ENCODE measurements at places on chromosomes 12 and 14.

DNA sequence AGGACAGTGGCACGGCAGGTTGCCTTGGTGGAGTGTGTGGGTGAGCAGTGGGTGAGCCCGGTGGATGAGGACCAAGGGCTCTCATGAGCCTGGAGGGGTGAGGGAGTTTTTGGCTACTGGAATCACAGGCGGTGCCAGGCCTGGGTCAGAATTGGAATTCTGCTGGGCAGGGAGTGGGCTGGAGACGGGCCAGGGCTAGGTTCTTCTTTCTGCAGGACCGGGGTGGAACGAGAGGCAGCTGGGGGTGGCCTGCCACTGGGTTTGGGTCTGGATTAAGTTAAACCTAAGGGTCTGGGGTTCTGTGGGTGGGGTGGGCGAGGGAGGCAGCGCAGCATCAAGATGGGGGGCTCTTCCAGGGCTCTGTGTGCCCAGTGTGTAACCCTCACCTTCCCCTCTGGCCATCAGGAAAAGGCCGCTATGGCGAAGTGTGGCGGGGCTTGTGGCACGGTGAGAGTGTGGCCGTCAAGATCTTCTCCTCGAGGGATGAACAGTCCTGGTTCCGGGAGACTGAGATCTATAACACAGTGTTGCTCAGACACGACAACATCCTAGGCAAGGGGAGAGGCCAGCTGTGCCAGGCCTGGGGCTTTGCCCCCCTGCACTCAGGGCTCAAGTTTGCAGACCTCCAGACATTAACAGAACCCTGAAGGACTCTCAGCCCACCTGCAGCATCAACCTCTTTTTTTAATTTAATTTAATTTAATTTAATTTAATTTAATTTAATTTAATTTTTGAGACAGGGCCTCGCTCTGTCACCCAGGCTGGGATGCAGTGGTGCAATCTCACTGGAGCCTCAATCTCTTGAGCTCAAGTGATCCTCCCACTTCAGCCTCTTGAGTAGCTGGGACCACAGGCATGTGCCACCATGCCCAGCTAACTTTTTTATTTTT lies 7.0 kb downstream of the ACVRL1 start:
- no peak for DNase-seq

- DNase-seq: no peak
These were observed 1228.2 kb upstream of the TMEM132C start for GRCh38 chr12:127038761-127039160.

DNA sequence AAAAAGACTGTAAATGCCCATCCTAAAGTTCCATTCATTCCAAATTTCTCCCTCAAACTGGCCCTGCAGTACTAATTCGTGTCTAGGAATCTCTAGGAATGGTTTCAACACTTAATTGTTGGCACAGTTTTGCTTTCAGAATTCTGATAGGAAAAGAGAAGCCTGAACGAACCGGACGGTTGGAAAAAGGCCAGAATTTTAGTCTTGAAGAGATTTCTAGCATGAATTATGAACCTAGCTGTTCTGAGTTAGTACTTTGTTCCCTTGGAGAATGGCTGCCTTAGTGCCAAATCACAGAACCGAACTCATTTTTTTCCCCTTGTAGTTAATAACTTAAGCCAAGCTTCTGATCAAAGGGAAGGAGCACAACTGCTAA lies 262.6 kb downstream of the ADAMTS20 start:
- DNase-seq: no peak

DNA sequence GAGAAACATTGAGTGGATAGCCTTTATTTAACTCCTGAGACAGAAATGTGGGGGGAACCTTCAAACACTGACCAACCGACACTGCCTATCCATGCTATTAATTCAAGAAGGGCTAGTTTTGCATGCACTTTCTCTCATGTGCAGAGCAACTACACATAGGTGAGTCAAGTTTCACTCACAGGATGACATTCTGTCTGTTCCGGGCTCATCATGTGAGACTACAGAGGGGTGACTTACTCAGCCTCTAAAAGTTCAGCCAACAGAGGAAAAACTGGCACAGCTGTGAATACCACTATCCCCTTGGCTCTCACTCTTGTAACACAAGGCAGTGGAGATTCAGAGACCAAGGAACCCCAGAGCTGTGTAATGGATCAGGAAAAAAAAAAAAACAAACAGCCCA lies 13.3 kb downstream of the BEST3 start:
- no peak for DNase-seq

DNA sequence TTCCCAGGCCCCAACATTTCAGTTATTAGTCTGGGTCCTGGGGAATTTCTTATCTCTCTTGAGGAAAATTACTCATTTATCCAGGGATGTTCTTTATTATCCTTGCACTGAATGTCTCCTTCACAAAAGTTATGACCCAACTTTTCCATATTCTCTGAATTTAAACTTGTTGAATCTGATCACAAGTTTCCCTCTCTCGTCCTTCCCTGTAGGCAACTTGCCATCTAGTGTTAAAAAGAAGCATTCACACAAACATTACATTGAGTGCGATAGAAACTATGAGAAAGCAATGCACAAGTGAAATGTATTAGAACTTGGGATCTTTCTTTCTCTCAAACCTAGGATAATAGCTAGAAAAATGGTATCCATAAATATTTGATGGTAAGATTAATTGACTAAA lies 608.4 kb downstream of the FSCB start:
- DNase-seq: no peak

DNA sequence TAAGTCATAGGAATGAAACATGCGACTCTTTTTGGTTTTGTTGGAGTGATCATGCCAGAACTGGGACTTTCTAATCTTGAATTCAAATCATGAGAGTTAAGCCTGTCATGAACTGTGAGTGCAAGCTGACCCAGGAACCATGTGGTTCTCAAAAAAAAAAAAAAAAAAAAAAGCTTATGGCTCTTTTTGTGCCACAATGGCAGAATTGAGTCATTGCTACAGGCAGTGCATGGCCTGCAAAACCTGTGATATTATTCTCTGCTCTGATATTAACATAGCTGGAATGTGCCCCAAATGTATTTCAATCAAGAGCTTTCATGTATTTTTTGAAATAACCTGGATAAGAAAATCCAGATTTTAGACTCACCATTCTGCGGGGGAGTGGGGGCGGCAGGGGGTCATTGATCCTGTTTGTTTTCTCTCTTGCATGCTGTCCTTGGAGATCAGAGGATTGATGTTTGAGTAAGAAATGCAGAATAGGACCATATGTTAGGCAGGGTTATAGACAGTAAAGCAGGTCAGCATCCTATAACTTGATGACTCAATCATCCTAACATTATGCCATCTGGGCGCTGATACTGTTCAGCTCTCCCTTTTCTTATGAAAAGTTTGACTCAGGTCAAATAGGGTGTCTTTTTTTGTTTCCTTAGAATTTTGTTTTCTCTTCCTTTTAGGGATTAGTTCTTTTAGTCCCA lies 797.4 kb downstream of the DIO2 start:
- DNase-seq: no peak
